ENCODE measurements at places on chromosomes 2 and 18.

- no peak for DNase-seq
Observed at GRCh38 chr2:176826356-176826755, 386.2 kb upstream of the HNRNPA3 start.

DNA sequence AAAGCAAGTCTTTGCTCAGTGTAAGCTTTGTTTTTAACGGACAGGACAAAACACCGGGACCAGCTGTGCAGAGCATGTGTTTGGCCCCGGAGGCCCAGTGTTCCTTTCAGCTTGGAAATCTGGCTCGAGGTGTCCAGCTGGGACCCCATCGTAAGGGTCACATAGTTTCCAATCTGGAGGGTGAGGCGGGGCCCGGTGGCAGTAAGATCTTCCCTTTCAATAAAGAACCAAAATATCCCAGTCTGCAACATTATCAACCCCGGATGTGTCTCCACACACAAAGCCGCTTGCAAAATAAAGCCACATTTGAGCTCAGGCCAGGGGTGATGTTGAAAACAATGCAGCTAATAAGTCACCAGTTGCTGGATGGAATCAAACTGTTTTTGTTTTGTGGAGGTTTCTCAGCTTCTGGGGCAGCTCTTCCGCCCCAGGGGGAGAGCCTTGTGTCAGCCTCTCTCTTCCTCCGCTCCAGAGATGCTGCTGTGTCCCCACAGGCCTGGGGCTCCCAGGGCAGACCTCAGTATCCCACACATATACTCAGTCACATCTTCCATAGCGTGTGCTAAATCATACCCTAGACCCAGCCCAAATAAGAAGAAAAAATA is 138.6 kb upstream of the GLI2 start:
- no peak for DNase-seq

DNA sequence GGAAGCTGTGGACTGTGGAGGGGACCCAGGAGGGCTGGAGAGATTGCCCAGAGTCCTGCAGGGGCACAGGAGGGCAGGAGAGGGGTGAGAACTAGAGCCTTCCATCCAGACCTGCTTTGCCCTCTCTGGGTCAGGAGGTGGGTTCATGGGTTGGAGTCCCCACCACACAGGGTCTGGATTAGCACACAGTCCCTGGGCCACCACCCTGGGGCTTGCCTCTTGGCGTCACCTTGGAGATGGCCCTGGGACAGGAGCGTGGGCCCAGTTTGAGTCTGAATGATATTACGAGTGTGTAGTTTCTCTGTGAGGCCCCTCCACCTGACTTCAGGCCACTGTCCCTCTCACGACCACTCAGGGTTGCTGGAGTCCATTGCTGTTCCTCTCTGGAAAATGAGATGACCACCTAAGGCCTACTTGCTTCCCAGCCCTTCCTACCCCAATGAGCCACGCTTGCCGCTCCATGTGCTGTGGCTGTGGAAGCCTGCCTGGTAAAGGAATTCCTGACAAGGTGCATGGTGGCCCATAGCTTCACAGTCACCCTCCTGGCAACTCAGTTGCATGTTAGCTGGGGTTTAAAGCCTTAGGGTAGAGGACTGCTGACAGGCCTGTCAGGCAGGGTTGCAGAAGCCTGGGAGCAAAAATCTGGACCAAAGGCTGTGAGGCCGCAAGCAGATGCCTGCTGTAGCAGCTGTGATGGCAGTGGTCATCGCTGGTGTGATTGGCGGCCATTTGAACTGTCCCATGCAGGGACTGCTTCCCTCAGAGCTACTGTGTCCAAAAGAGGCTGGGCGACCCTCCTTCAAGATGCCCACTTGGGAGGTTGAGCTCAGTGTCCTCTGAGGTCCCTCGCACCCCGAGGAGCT is 14.2 kb downstream of the ATOH8 start:
- no peak for DNase-seq

DNA sequence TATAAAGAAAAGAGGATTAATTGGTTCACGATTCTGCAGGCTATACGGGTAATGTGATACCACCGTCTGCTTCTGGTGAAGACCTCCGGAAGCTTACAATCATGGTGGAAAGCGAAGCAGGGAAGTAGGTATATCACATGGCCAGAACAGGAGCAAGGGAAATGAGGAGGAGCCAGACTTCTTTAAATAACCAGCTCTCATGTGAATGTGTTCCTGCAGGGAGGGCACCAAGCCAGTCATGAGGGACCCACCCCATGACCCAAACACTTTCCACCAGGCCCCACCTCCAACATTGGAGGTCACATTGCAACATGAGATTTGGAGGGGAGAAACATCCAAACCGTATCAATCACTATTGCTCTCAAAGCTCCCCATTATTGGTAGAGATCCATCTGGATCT is 61.8 kb downstream of the EFEMP1 start:
- DNase-seq, result no peak

- DNase-seq, result no peak
Observed at GRCh38 chr18:26780520-26781325, 84.8 kb downstream of the AQP4 start.

DNA sequence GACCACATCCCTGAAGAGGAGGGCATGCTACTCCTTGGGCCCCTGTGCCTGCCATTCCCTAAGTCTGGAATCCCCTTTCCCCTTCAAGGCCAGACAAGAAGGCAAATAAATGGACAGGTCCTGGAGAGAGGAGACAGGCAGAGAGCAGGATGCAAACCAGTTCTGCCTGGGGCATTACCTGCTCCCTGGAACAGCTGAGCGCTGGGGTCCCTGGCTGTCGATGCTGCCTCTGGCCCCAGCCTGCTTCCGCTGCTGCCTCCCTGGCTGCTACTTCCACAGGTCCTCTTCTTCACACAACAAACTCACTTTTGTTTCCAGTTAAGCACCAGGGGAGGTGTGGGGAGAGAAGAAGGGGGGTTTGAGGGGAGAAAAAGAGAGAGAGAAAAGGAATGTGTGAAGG is 53.1 kb downstream of the SLC4A5 start:
- no peak for DNase-seq

GRCh38 chr2:197944416-197945096 is 140.2 kb downstream of the PLCL1 start:
- no peak for DNase-seq

GRCh38 chr2:30288561-30288960 is 57.2 kb downstream of the LBH start:
- no peak for DNase-seq

DNA sequence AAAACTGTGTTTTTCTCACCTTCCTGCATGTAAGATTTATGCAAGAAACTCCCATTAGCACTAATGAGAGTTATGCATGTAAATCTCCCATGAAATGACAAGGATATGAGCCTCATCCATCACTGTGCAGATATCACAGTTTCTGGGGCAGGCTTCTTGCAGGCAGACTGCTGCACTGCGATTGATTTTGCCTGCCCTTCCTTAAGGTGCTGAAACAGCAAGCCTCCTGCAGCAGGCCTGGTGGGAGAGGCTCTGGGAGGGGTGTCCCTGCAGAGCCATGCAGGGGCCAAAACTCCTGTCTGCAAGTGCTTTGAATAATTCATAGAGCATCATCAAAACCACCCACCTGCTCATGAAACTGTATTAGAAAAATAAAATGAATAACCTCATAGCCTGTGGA is 285.9 kb downstream of the MYT1L start:
- DNase-seq, result no peak

DNA sequence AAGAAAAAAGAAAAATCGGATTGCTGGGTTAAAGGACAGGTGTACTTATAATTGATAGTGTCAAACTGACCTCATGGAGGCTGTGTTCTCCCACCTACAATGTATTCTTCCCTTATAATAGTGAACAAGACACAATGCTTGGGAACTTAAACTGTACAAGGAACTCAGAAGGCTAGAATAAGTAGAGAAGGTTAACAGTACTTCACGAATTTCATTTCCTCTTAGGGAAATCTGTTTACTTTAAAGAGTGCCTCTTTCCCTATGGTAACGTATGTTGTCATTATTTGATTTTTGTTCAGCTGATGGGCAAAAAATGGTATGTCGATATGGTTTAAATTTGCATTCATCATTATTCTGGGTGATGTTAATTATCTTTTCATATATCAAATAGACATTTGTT is 9.2 kb upstream of the HK2 start:
- DNase-seq, result no peak

DNA sequence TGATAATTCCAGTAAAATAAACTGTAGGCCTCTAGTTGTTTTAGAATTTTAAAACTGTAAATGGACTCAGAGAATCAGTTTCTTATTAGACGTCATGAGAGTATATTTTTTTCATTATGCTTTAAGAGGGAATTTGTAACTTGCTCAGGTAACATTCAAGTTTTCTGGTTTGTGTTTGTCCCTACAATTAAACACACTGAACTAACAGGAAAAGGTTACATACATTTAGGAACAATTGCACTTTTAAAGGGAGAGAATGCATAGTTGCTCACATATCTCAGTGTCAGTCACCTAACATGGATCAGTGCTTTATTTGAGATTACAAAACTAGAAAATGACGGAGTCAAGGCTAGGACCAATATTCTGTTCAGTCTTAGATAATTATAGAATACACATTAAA is 3.1 kb downstream of the COL3A1 start:
- no peak for DNase-seq

GRCh38 chr18:808502-808901 is 3.5 kb downstream of the YES1 start:
- DNase-seq, result no peak

GRCh38 chr2:152234277-152234676 is 58.7 kb upstream of the STAM2 start:
- DNase-seq, result no peak

GRCh38 chr2:202682274-202682673 is 47.5 kb downstream of the FAM117B start:
- DNase-seq, result no peak

GRCh38 chr2:71503837-71504236 is 50.5 kb downstream of the DYSF start:
- DNase-seq, result no peak

- no peak for DNase-seq
Observed at GRCh38 chr2:60331115-60331809, 222.2 kb downstream of the BCL11A start.
